Activated CD4-positive, CD25-positive, alpha-beta regulatory T cell treated with anti-CD3 and anti-CD28 coated beads, Interleukin-2, amount 50 U/mL, for 16 hours (primary cell): ENCODE measurements at places on chromosomes 6 and 20.

GRCh38 chr20:40957265-40957760 is 71.3 kb upstream of the TOP1 start:
- DNase-seq, result no peak

GRCh38 chr6:169028343-169028742 is 225.3 kb downstream of the THBS2 start:
- DNase-seq, result no peak

DNA sequence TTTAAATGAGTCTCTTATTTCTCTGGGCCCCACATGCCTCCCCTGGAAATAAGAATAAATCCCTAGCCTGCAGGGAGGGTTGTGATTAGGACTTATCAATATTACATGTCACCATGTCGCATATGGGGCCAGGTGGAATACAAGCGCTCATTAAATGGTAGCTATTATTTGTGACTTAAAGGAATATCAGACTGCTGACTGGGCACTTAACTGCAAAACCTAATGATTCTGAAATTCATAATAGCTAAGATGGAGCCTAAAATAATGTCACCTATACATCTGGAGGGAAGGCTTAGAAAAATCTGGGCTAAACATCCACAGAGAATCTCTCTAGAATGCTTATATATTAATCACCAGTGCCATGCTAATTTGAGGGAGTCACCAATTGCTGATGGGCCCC is 106.5 kb downstream of the LRFN2 start:
- DNase-seq, result no peak

DNA sequence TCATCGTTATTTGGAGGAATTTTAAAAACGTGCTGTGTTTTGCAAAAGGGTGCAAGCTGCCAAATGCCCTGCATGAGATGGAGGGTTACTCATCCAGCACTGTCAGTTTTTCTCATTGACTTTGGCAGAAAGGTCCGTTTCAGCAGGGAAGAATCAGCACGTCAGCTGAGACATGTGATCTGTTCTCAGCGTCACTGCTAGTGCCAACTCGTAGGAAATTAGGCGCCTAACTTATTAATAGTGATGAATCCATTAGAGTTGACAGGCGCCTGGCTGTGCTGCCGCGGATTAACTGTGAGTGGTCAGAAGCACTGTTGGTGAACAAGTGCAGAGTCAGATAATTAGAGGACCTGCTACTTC is 175.5 kb upstream of the FOXQ1 start:
- DNase-seq, result no peak

DNA sequence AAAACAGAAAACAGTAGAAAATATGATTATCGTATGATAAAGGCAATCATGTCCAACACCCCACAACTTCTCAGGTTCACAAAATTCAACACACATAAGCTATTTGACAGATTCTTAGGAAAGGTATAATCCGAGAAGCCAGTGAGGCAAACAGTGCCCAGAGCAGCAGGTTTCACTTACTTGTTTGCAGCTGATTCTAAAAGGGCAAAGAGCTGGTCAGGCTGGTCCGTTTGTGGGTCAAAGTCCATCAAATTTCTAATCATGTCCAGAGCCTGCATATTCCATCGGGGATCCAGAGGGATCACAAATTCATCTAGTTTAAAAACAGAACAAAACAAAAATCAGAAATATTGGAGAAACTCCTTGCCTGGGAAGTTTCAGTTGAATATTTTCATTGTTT is 69.8 kb upstream of the LYRM2 start:
- DNase-seq, result no peak

DNA sequence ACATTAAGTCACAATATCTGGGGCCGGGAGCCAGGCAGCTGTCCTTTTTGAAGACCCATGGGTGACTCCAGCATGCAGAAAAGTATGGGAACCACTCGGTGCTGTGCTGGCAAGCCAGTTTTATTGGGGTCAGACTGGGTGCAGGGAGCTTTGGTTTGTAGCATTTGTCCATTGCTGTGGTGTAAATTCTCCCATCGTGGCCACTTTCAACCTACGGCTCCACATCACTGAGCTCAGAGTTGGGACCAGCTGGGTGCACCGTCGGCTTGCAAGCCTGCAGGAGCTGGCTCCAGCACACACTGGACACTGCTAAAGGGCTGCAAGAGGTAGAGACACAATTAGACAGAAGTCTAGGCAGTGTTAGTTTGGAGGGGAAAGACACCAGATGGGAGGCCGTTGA is 66.9 kb downstream of the SYNJ2 start:
- DNase-seq, result no peak

DNA sequence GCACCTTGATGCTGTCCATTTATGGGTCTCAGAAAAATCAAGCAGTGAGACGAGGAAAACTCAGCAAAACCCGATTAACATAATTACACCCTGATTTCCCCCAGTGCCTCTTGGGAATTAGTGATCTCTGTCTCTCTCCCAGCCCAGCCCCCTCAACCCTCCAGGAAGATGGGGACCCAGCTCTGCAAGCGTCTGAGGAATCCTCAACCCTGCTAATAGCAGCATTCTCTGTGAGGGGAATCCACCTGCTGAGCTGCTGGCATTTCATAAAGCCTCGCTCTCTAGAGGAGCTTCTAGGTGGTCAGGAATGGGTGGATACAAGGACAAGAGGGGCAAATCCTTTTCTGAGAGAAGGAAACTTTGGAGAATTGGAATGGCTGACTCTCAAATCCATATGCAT is 13.9 kb downstream of the NR2E1 start:
- DNase-seq, result no peak
